CD4-positive, alpha-beta T cell treated with Interferon alpha-2 for 1 hour (primary cell): ENCODE measurements at places on chromosomes 12 and 14.

DNA sequence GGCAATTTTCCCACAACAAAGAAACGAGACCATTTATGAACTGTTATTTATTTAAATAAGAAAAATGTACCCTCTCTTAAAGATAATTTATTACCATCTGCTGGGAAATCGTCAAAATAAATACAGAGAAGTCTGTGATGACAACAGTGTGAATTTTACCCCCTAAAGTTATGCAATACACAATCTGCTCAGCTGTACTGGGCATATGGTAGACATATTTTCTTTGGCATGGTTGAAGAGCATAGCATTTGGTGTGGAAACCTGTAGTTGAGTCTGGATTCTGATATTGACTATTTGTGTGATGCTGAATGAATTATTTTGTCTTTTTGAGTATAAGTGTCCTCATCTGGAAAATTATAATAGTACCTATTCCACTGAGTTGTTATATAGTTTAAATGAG, 60.0 kb downstream of the CFAP54 start:
- DNase-seq, result no peak

GRCh38 chr12:15088105-15088504, 115.3 kb downstream of the PDE6H start:
- peak; percentile 11 for DNase-seq

DNA sequence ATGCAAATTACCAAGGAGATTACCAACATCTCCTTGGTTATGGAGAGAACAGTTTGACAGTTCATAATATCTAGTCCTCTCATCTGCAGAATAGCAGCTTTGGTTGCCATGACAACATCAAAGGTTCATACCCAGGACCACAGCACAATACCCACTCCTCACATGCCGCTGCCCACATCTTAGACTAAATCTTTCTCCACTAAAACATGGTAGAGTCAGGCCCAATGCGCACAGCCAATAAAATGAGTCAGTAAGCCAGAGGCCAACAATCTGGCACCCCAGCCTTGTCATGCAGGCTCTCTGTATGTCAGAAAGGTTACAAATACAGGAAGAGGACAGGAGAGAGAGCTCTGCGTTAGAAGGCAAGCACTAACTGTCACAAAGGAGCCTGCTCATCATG, 70.6 kb downstream of the KCNK10 start:
- no peak for DNase-seq

DNA sequence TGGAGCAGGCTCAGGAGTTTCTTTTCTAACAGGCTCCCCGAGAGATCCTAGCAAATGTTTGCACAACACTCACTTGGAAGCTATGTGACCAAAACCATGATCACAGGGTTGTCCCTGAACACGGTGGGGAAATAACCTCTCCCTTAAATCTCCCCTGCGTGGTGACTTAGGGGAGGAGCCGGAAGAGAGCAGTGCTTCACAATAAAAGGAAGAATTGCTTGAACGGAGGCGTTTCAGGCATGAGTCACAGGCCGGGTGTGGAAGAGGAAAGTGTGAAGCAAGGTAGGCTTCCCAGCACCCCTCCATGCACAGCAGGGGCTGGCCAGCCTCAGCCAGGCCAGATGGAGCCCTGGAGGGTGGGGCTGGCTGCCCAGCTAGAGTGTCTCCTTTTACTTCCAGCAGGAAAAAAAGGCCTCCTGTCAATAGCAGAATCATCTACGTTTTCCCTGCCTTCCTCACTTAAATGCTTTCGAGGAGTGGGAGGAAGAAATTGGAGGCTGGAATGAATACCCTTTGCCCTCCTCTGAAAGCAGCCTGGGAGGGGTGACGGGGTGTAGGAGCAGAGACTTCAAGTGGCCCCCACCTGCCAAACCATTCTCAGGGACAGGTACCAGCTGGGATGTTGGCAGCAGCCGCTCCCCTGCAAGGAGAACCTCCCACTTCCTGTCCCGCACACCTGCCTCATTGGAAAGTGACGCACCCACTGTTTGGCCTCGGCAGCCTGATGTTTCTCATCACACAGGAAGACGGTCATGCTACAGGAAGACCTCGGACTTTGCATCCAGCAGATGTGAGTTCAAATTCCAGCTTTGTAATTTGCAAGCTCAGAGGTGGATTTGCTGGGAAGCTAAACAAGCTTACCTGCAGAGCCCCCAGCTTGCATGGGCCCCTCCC, 30.1 kb upstream of the PPP2R5C start:
- peak; percentile 89 for DNase-seq

- DNase-seq, result no peak
Observed at GRCh38 chr12:31015215-31015614, 58.4 kb upstream of the DDX11 start.

GRCh38 chr12:80512781-80513180, 68.7 kb downstream of the PTPRQ start:
- DNase-seq, result no peak

GRCh38 chr12:109504068-109504467, 26.6 kb downstream of the UBE3B start:
- DNase-seq, result no peak

DNA sequence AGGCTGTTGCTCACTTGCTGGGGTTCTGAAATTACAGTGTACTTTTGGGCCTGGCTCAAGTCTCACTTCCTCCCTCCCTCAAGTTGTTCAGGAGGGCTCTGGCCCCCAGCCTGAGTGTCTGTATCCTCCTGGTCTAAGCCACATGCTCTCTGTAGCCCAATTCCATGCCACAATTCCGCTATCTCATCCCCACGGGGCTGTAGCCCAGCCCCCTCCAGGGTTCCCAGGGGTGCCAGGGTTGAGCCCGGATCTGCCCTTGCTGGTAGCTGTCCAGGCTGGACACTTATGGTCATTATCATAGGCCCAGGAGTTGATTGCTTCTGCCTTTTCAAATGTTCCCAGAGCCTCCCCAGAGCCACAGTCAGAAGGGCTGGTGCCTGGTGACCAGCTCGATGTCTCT, 65.3 kb downstream of the PRIMA1 start:
- DNase-seq, result no peak

DNA sequence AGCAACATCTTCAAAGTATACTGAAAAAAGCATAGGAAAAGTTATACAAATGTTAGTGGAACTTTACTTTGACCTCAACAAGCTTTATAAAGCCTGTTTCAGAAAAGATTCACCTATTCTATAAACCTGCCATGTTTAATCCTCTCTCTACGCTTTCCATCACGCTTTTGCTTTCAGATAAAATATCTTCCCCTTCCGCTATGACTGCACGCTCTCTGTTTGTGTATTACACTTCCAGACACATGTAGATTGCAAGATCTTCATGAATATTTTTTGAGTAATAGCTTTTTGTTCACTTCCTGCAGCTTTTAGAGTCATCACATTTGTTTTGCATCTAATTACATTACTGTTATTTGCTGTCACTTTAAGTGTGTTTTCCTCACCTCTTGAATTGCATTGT, 271.4 kb downstream of the RASSF9 start:
- DNase-seq, result no peak

GRCh38 chr12:80936642-80937390, 918 bp downstream of the LIN7A start:
- DNase-seq, result peak; percentile 1

DNA sequence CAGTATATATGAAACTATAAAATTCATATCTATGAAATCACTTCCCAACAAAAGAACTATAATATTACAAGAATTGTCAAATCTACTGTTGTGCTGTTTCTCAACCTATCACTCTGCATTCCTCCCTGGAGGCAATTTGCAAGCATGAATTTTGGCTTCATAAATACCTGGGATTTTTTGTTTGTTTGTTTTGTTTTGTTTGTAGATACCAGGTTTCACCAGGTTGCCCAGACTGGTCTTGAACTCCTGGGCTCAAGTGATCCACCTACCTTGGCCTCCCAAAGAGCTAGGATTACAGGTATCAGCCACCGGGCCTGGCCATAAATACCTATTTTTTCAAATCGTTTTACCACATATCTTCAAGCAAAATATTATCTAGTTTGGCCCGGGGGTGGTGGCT, 38.7 kb downstream of the SGPP1 start:
- no peak for DNase-seq

GRCh38 chr14:99829450-99829849, 36.2 kb downstream of the EML1 start:
- DNase-seq, result no peak
